Heart right ventricle (tissue), 16 donors: ENCODE measurements at places on chromosomes 12 and 14. TPM values are rescaled to one million over a fixed set of nuclear protein-coding genes. Genes with fewer than 3 reads are reported as not detected.

DNA sequence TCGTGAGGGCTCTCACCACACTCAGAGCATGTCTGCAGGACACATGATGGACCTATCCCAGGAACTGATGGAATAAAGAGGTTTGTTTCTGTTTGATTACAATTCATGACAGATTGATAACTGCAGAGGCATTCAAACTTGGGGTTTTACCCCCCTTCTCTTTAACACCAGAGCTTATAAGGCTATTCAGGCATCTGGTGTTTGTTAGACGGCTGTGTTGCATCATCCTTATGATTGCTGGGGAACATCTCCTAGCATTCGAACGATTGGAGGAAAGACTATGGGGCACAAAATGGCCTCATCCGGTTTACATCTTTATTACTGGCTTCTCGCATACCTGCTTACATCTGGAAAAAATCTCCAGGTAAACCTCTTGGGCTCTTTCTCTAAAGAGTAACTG is 191.8 kb downstream of the MSRB3 start:
- DNase-seq: no peak

BCL11B gene
- 0.13 TPM for total RNA-seq

GRCh38 chr12:19398376-19399363 is 40.6 kb upstream of the AEBP2 start:
- no peak for DNase-seq

GRCh38 chr14:48096897-48097296 is 421.5 kb upstream of the MDGA2 start:
- no peak for DNase-seq

GRCh38 chr12:26871985-26872384 is 39.0 kb upstream of the ITPR2 start:
- DNase-seq: no peak

GRCh38 chr12:15689751-15690191 is 99.4 kb downstream of the EPS8 start:
- DNase-seq: no peak

DNA sequence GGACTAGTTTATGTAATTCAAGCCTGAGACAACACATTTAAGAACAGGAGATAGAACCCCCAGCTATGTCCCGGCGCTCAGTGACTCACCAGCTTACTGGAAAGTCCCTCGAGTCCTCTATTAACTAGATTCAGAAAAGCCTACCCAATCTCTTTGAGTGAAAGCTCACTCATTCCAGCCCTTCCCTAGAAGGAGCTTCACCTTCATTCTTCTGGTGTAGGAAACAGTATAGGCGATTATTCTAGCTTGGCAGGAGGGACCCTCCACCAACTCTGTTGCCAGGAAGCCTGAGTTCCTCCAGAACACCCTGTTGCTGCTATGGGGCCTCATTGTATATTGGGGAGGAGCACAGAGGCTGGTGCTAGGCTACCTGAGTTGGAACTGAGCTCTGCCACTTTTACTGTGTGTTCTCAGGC is 57.2 kb upstream of the AEBP2 start:
- no peak for DNase-seq

- no peak for DNase-seq
These were observed 12.8 kb upstream of the PPFIBP1 start for GRCh38 chr12:27511031-27511722.

TOMM20L gene
- total RNA-seq: not detected

GNG2 gene
- 3.9 TPM for total RNA-seq

DNA sequence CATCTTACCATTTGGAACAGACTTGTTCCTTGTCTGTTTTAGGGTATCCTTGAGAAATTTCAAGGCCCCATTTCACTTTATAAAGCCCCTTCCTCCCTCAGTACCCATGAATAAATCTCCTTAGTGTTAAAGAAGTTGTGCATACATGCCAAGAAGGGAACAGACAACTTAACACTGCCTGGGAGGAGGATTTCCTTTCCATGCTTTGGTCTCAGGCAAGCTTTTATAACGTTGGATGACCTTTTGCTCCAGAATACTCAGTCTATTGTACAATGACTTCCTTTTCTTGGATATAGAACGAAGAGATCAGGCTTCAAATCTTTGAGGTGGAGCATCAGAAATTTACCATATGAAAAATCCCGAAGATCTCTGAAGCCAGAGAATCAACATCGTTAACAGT is 551.4 kb downstream of the PRKD1 start:
- no peak for DNase-seq

GRCh38 chr12:47478426-47478825 is 227.4 kb downstream of the RPAP3 start:
- DNase-seq: no peak

- no peak for DNase-seq
These were observed 9.1 kb upstream of the DPF3 start for GRCh38 chr14:72902801-72903530.

HVCN1 gene
- 18.2 TPM for total RNA-seq

DNA sequence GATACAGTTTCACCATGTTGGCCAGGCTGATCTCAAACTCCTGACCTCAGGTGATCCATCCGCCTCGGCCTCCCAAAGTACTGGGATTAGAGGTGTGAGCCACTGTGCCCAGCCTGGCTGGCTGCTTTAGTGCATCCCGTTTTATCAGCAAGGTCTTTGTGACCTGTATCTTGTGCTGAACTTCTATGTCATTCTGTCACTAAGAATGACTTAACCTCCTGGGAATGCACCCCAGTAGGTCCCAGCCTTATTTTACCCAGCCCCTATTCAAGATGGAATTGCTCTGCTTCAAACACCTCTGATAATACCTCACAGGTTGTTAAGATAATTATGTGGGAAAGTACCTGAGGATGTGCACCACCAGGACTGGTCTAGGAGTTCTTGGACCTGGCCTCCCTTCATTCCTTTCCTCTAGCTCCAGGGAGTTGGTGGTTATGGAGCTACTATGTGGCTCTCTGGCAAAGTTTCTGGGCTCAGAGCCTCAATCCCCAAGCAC is 26.1 kb upstream of the JPH4 start:
- DNase-seq: no peak

- no peak for DNase-seq
These were observed 5.2 kb downstream of the SMIM41 start for GRCh38 chr12:52084491-52085231.

P3H3 gene
- 14.5 TPM for total RNA-seq

GRCh38 chr14:75204116-75204515 is 27.7 kb upstream of the TMED10 start:
- no peak for DNase-seq

- no peak for DNase-seq
These were observed 34.9 kb downstream of the HCAR2 start for GRCh38 chr12:122668268-122668667.

- DNase-seq: no peak
These were observed 122.3 kb upstream of the CNOT2 start for GRCh38 chr12:70120970-70121369.

REM2 gene
- not detected for total RNA-seq

DNA sequence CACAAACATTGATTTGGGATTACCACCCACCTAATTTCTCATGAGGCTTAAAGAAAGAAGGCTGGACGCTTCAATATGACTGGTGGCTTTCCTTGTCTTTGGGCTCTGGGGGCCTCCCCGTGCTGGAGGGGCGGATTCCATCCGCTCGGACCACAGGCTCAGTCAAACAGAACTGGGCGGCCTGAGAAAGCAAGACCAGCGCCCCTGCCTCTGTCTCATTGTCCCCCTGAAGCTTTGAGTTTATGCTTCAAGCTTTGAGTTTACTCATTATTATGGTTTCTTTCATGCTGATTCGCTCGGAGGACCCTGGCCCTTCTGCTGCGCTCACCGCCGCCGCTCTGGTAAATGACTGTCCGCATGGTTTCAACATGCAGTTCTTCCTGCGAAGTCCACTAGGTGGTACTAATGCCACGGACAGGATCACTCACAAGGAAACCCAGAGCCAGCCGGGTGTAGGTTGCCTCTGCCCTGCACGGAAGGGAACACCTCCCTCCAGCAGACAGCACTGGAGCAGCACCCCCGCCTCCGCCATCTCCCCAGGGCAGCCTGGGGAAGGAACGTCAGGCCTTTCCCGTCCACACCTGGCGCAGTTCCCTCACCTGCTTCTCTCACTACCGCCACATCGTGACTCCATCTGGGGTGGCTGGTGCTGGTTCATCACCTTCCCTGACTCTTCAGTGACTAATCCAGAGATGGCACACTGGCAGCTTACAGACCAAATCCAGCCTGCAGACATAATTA is 13.2 kb upstream of the TIGAR start:
- peak; percentile 70 for DNase-seq

GALNT9 gene
- total RNA-seq: not detected

- DNase-seq: no peak
These were observed 35.9 kb upstream of the FOS start for GRCh38 chr14:75242546-75243273.

C3AR1 gene
- total RNA-seq: 5.7 TPM

- no peak for DNase-seq
These were observed 78.7 kb downstream of the PRORP start for GRCh38 chr14:35201066-35201465.

GRCh38 chr14:94934276-94934810 is 164.4 kb upstream of the GSC start:
- no peak for DNase-seq

DNA sequence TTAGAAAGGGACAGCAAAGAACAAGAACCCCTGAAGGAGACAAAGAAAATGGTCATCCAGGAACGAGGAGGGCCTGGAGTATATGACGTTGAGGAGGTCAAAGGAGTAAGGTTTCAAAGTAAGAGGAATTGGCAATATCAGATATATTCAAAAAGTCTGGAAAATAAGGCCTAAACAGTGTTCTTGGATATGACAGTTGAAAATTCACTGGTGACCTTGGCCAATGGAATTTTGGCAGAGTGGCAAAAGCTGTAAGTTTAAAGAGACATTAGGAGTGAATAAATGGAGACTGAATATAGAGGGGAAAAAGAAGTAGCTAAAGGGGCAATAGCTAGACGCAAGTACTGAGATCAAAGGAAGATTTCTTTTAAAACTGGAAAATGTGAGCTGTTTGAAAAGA is 4.1 kb upstream of the ACTN1 start:
- no peak for DNase-seq

DNA sequence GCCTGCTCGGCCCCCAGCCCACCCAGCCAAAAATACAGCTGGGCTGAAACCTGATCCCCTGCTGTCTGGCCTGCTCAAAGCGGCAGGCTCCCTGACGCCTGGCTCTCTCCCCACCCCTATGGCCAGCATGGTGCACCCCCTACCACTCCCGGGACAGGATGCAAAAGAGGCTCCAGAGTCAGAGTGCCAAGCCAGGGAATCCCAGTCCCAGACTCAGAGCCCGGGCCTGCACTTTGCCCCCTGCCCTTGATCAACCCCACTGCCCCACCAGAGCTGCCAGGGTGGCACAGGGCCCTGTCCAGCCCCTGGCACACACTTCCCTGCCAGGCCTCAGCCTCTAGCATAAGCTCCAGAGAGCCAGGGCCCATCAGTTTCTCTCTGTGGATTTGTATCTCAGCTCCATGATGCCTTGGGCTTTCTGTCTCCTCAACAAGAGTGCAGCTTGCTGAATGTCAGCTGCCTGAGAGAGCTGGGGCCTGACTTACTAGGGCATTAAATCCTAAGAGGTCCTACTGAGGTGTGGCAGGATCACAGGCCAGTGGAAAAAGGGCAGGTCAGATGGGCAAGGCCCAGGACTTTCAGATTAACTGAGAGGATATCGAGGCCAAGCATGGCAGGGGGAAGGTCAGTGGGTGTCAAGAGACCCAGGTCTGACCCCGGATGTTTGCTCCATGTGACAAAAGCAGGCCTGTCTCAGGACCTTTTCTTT is 13.9 kb downstream of the ACVRL1 start:
- DNase-seq: no peak

ACSM4 gene
- not detected for total RNA-seq

PLEKHH1 gene
- total RNA-seq: 5.1 TPM

DNA sequence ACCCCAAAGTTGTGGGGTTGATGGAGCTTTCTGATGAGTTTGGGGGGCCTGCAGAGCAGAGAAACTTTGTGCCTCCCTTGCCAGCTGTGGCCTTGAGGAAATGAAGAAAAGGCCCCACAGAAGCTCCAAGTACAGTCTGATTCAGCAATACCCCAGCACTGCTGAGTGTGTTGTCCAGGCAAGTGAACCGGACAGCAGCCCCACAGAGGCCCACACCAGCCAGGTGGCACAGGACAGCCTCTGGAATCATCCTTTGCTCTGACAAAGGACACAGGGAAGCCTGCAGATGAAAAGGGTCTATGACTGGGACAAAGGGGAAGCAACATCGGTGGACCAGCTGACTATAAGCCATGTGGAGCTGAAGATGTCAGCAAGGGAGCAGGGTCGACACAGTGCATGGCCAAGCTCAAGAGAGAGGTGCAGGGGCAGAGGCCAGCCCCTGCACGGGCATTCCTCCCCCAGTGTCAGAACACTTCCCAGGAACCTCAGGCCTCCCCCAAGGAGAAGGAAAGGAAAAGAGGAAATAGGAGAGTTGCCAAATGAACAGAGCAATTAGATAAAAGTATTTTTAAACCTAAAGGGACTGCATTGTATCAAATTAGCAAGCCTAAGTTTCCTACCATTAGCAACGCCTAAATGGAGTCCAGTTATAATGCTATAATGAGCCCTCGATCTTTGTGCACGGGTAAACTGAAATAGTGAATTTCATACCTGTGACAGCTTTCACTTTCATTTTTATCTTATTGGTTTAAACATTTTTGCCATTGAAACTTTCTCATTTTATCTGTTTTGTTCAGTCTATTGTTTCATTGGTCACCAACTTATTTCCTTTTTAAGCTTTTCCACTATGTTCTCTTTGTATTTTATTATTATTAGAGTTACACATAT is 46.3 kb upstream of the PTGDR start:
- no peak for DNase-seq

CCDC175 gene
- total RNA-seq: not detected

DNA sequence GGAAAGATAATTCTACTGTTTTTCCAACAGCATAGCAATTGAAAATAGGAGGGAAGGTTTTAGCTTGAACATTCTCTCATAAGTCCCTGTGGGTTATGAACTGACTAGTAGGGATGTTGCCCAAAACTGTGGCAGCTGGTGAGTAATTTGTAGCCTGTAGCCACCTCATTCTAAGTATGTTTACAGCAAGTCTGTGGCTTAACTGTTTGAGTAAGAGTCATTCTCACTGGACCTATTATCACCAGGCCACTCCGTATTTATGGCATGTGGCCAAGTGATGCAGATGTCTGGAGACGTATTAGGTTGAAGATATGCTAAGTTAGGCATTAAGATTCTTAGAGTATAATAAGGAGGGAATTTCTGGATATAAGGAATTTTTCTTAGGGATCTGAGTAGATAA is 458.3 kb downstream of the ETNK1 start:
- no peak for DNase-seq

- DNase-seq: no peak
These were observed 164.7 kb upstream of the CCND2 start for GRCh38 chr12:4108803-4109345.
